CD4-positive, alpha-beta T cell treated with Interleukin-15 for 1 hour (primary cell): ENCODE measurements at places on chromosomes 12 and 14.

- no peak for DNase-seq
These were observed 15.0 kb upstream of the RND1 start for GRCh38 chr12:48880647-48881046.

GRCh38 chr12:124381456-124382296, 86.8 kb downstream of the RFLNA start:
- DNase-seq = peak; percentile 77

DNA sequence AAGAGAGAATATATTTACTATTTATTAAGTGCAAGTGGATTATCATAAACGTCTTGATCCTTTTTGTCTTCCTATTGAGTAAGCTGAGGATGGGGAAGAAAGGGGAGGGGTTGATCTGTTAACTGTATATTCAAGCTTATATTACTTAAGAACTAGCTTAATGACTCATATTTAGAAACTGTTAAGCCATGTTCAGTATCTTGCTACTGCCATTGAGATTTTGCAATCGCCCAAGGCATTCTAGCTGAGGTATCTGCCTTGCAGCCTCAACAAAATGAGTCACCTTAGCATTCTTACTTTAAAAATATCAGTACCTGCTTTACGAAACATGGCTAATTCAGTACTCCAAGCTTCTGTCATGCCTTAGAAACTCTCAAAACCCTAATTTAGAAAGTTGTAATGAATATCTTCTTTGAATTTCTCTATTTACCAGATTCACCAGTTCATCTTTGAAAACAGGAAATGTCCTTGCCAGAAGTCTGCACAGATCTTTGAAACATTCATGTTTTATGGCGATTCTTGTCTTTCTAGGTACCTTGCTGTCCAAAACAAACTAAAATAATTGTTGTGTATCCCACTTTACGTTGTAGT, 76.1 kb downstream of the ALG10B start:
- peak; percentile 36 for DNase-seq

DNA sequence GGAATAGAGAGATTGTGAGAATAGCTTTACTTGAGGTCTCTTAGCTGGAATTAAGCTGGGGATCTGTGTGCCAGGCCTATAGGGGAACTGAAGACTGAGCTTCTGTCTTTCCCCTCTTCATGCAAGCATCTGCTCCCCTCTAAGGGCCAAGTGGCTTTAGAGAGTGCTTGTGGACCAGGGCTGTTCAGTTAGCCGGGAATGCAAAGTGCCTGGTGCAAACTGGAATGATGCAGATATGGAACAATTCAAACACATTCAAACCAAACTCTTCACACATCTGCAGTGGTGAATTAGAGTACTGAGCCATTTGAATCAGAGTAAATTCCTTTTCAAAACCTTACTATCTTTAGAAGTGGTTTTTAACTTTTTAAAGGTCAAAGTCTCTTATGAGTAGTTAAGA, 99.0 kb downstream of the LIN7A start:
- DNase-seq = no peak

DNA sequence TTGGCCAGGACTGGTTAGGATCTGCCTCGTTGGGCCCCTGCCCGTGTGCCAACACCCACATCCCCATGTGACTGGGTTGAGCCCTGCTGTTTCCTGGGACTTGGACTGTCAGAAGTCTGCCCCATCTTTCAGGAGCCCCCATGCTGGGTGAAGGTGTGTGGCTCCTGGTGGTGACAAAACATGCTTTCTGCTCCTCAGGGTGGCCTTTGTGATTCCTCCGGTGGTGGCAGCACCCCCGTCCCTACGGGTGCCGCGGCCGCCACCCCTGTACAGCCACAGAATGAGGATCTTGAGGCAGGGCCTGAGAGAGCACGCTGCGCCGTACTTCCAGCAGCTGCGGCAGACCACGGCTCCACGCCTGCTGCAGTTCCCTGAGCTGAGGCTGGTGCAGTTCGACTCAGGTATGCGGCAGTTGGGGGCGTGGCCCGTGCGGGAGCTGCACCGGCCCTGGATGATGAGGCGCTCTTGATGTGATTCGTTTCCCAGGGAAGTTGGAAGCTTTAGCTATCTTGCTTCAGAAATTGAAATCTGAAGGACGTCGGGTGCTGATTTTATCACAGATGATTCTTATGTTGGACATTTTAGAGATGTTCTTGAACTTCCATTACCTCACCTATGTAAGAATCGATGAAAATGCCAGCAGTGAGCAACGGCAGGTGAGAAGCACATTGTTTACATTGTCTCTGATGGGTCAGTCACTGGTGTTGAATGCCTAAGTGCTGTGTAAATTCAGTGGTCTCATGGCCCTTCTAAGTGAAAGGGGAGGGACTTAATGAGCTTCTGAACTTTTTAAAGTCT, 80.0 kb downstream of the EP400 start:
- no peak for DNase-seq
